ENCODE measurements at places on chromosomes 5 and 9.

DNA sequence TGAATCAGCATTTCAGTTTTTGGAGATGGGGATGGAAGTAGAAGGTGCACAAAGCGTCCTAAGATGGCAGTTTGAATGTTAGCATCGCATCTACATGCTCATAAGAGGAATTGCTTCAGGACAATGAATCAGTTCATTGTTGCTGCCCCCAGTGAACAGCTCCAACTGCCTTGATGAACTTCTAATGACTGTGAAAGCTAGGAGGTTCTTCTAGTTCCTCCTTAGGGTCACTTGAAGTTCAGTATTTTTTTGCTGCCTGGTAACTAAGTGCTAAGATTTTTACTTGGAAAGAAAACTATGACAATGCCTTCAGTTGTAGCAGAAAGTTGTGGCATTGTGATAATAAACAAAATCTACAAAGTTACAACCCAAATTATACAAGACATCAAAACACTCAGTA, 271.6 kb downstream of the RAB3C start:
- no peak for DNase-seq

DNA sequence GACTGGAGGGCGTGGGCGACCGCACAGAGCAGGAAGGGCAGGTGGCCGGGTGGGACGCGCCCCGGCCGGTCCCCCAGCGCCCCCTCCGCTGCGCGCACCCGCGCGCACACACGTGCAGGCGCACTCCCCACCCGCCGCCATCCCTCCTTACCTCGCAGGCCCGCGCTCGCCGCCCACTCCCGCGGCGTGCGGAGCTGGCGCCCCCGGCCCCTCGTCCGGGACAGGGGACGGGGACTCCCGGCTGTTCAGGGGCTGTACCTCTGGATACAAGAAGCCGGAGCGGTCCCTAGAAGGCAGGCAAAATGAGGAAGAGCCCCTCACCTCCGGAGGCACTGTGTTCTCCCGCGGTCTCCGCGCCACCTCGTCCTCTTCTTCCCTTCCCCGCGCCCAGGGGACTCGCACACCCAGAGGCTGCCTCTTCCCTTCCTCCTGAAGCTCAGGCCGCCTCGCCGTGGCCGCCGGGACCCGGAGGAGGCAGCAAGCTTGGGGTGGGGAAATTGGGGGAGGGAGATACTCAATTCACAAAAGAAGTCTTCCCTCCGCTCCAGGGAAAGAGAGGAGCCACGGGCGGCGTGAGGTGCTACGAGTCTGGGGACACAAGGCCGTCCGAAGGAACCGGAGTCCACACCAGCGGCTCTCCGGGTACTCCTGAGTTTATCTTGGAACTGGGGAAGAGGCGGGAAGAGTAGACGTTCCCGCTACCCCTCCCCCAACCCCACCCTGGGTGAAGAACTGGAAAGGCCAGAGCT, 1.4 kb upstream of the GABRB2 start:
- no peak for DNase-seq

DNA sequence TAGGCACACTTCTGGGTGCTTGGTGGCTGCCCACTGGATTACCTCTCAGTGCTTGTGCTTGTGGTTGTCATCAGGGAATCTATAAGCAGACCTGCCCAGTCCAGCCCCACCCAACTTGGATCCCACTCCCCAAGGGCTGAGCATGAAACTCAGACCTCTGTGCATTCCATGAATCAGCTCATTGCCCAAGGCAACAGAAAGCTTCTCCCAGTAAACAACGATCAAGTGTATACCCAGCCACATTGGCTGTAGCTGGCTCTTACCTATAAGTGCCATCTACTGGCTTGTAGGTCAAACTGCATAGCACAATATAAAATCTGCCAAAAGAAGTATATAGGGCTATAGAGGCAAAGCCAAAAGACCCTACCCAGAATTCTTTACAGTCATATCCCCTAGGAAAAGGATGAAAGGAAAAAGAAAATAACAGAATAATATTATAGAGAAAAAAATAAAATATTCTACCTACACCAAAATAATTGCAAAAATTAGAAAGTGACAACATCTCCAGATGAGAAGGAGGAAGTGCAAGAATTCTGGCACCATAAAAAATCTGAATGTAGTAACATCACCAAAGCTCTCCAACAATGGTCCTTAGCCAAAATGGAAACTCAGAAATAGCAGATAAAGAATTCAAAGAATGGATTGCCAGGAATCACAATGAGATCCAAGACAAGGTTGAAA, 321.0 kb upstream of the TRPC7 start:
- DNase-seq = peak; percentile 17

- DNase-seq = no peak
These were observed 24.2 kb downstream of the ANP32B start for GRCh38 chr9:98007251-98007928.

DNA sequence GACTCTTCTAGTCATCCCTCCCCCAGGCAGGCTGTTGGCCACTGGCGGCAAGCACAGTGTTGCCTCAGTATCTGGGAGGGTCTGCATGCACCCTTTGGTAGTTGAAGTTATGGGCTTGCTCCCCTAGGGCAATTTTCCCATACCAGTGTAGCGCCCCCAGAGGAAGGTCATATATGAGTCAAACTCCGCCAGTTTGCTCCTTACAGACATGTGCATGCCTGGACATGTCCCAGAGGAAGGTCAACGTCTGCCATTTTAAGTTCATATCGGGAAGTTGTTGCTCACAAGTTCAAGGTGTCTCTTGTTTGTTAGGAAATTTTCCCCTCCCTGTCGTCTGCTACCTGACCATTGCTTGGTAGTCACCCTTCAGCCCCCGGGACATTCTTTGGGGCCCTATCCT, 51.3 kb upstream of the MROH2B start:
- DNase-seq = no peak

- peak; percentile 66 for DNase-seq
These were observed 798 bp downstream of the REEP5 start for GRCh38 chr5:112921026-112921832.

- peak; percentile 84 for DNase-seq
These were observed 26.6 kb downstream of the DUSP1 start for GRCh38 chr5:172744123-172745104.

DNA sequence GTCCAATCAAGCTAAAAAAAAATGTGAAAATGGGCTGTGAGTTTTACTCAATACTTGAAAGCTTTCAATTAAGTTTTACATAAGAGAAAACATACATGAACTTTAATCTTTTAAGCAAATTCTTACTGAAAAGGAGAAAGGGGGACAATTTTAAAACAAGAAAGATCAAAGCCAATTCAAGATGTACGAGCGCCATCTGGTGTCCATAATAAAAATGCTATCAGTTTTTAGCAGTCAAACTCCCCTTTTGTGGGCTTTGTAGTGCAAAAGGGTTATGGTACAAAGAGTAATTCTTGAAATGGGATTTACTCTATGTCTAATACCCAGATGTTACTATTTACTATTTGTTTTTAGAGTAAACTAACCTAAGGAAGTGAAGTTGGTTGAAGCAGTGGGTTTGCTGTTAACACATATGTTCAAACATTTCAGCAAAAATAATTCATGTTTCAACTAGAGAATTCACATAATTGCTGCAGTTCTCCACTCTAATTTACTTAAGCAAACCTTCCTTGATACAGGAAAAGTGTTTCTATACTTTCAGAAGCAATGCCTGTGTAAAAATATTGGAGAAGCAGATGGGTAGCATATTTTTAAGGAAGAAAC, 228.2 kb upstream of the TYRP1 start:
- peak; percentile 66 for DNase-seq

DNA sequence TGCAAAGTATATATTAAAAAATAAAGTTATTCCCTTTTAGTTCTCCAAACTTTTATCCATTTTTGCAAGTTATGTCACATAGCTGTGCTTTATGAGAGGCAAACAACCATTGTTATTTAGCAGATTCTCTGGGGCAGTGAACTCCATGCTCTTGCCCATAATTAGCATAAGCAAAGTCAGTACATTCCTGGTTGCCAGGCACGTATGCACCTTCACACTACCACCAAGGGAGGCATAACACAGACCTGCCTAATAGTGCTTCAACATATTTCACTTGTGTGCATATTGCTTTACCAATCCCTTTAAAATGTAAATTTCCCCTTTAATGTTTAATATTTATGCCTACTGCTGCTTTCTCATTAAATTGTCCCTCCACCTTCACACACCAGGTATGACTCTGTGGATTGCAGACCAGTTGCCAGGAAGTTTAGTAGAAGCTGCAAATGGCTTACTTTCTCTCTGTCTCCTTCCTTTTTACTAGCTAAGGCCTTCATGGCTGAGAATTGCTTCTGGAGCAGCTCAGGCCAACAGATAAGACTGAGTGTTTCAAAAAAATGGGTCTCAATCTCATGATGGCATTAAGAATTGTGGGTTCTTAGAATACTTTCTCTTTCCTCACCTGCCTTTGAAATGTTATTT, 388.2 kb downstream of the PRR16 start:
- DNase-seq = no peak

GRCh38 chr5:123087173-123088030, 1.6 kb upstream of the PRDM6 start:
- DNase-seq = no peak

GRCh38 chr9:33029231-33029786, 4.2 kb downstream of the DNAJA1 start:
- no peak for DNase-seq

All from HT-29 (cell line).